ENCODE measurements at places on chromosomes 12 and 14.
A peak's percentile ranks its signal among the peaks of the same experiment; 100 is the strongest.

DNA sequence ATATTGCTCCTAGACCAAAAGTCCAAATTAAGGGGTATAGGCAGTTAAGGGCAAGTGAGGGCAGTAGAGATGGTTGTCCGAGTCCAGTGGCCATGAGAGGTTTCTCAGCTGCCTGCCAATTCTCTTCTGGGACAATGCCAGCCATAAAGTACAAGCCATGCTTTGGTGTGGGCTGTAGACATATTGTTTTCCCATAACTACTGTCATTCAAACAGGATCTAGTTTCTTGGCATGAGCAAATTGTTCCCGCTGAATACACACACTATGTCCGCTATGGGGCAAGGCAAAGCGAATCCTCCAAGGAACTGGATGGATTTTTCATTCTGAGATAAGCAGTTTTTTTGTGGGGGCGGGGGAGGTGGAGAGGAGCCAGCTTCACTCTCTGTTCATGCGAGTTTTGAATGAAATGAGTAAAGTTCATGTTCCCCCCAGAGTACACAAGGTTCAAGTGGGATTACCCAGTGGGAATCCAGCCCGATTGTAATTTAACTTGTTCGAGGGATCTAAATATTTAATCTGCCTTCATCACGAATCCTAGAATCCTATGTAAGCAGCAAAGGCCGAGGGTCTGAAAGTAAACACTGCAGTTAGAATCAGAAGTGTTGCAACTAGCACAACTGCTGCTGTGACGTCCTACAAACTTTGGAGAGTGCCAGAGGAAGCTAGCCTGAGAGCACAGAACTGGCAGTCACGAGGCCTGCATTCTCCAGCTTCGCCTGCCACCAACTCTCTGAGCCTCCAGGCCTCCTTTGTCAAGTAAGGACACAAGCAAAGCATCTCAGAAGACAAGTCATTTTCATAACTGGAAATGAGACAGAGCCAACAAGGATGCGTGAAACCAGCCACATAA is 137.0 kb downstream of the CRADD start:
- DNase-seq, result no peak

DNA sequence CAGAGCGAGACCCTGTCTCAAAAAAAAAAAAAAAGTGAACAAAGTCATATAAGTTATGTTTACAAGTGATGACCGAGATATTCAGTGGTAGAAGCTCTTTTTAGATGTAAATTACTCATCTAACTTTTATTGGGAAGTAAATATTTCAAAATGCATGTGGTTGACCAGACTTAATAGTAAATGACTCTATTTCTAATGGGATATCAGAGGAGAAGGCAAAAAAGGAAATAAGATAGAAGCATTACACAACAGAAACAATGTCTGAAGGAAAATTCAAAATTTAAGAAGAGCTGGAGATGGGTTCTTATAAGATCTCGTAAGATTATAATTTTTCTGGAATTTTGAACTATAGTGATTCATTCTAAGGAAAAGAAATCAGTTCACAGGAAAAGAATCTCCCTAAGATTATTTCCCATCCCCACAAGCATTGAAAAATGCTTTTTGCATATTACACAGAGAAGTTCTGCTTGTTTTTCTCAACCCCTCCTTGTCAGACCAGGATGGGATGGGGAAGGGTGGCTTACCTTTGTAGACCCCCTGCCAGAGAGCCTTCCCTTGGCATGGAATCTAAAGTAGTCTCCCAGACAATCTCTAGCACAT is 63.1 kb upstream of the STK38L start:
- no peak for DNase-seq

DNA sequence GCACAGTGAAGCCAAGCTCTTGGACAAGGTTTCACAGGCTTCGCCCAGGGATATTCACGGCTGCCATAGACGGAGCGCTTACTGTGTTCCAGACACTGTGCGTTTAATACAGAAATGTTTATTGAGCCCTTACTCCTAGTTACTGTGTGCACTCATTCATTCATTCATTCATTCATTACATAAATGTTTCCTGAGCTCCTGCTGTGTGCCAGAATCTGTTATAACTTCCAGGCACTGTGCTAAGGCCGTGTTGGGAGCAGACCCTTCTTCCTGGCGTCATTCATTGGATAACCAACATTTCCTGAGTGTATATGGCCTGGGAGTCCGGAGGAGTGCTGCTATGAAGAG is 760 bp upstream of the MED13L start:
- no peak for DNase-seq

GRCh38 chr12:53746592-53747092 is 5.1 kb downstream of the CISTR start:
- peak; percentile 81 for DNase-seq

DNA sequence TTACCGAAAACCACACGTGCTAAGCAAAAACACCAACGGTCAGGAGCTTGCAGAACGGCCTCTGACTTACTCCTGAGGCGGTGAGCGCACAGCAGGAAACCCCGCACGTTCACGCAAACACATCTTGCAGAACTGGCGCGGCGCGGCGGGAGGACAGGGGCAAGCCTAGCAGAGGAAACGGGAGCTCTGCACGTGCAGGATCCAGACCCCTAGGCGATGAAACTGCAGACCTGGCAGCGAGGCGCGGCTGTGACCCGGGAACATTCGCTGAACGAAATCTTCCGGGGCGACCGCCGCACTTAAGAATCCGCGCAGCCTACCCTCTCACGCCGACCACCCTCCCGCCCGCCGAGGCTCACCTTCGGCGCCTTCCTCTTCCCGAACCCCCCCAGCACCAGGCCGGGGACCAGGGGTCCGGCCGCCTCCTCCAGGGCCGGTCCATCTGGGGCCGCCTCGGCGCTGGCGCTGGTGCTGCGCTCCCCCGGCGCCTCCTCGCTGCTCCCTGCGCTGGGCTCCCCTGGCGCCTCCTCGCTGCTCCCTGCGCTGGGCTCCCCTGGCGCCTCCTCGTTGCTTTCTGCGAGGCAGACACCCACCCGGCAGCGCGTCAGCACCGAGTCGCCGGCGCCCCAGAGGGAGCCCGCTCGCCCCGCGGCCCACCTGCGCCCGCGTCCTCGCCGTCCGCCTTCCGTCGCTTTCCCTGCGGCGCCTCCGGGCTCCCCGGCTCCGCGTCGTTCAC is 615 bp downstream of the DDX51 start:
- DNase-seq, result no peak

DNA sequence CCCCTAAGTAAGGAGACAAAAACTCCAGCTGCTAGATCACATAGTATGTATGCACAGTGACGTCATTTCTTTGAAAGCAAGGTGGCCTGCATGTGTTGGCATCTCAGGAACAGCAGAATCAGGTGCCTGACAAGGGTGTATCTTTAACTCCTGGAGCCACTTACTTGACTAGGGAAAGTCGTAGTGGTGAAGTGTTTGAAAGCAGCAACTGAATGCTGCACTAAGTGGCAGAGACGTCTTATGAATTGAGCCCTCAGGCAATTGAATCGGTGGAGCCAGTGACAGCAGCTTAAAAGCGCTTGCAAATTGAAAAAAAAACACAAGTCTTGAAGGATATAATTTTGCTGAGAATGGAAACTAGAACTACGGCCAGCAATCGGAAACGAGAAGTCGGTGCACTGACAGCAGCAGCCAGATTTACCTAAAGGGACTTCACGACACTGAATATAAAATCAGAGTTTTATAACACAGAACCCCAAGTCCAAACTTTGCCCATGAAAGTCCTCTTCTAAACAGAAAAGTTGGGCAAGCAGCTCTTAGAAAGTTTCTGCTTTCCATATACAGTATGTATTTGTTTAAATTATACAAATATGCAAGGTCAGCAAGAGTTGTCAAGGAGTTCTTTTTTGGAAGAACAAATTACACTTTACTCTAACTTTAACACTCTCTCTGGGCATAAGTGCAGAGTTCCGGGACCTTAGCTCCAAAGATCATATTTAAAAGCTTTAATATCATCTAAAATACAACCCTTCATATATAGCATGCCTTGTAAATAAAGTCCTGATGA is 1.1 kb downstream of the IGF1 start:
- DNase-seq, result no peak

DNA sequence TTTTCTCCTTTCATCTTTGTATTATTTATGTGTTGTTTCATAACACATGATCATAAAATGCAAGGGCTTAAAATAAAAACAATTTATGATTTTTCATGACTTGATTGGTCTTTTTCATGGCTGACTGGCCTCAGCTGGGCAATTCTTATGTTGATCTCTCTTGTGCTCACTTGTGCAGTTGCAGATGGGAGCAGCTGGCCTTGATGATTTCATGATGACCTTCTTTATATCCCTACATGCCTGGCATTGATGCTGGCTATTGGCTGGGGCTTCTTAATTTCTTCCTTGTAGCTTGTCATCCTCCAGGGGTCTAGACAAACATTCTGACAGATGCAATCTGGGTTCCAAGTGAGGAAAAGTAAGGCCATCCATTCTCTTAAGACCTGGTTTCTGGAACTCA is 1832.8 kb upstream of the FLRT2 start:
- no peak for DNase-seq

GRCh38 chr12:8069582-8069981 is 3.4 kb upstream of the C3AR1 start:
- no peak for DNase-seq

GRCh38 chr14:74630881-74631690 is 19.0 kb upstream of the LTBP2 start:
- no peak for DNase-seq

DNA sequence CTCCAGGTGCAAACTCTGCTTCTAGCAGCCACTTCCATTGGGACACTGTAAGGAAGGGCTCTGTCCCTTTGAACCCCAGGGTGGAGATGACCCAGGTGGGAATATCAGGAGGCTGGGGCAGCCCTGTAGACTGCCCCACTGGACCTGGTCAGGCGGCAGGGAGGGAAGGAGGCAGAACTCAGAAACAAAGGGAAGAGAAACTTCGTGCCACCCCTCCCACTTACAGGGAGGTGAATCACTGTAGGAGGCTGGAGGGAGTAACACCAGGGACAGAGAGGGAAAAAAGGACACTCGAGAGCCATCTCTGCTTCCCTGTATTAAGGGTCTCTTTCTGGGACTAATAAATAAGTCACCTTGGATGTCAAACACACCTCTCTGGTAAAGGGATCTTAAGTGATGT is 37.4 kb downstream of the ISCA2 start:
- DNase-seq, result no peak

GRCh38 chr12:85948340-85948739 is 74.2 kb downstream of the NTS start:
- DNase-seq, result no peak

GRCh38 chr12:98109266-98109665 is 406.1 kb upstream of the TMPO start:
- DNase-seq, result no peak

DNA sequence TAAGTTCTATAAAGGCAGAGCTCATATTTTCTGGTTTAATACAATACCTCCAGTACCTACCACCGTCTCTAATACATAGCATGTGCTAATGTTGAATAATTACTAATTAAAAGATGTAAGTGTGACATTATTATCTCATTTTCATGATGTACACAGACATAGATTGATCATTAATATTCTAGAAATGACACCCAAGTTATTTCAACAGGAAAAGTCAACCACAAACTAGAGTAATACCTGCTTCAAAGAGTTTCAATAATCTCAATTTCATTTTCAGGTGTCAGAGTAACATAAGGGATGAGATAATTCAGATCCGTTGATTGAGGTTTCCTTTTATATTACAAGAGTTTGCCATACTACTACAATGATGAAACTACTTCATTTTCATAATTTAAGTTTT is 388.9 kb downstream of the SOX5 start:
- DNase-seq, result no peak

DNA sequence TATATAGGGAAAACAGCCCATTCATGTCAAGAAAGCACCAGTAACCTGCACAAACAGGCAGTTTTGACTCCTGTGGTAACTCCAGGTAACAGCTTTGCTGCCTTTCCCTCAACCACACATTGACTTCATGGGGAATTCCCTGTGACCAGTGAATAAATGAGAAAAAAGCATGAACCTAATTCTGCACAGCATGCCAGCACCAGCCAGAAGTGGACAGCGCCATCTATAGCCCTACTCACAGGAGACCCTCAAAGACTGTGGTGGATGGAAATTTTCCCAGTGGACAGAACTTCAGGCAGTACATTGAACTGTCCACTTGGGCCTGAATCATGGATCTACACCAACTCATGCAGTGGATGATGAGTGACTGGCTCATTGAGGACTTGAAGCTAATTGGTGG is 152.1 kb downstream of the SLC8A3 start:
- no peak for DNase-seq

GRCh38 chr12:92404921-92405320 is 259.3 kb upstream of the BTG1 start:
- no peak for DNase-seq

- no peak for DNase-seq
Observed at GRCh38 chr12:40149673-40150260, 43.9 kb upstream of the SLC2A13 start.

GRCh38 chr14:65872536-65872935 is 460.0 kb downstream of the FUT8 start:
- no peak for DNase-seq

DNA sequence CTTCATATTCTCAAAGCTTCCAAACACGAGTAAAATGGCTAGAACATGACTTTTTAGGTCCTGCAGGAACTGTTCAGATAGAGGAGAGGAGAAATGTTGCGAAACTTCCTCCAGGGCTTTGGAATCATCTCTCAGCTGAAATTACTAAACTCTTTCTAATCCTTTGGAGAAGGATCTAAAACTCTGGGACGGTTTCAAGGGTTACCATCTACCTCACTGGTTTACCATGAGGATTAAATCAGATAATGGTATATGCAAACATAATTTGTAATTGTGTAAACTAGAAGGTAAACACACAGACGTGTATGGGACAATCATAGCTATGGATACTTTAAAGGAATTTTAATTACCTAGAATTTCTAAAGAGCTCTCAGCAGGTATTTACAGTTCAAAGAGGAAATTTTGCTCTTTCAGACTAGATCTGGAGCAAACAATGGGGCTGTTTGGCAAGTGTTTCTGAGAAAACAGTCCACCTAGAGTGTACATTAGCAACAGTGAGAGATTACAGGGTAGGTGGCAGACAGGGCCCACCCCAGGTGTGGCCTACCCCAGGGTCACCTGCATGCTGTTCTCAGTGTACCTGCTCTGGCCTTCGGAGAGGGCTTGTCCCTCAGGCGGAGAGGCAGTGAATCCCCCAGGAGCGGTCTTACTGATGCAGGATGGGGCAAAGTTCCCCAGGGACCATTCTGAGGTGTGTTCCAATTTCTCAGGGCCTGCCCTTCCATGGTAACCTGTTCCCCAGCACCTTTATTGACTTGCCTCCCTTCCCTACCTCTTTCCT is 124.7 kb upstream of the MAX start:
- no peak for DNase-seq

All from central memory CD4-positive, alpha-beta T cell (primary cell).